ENCODE measurements at places on chromosomes 3 and 15.

DNA sequence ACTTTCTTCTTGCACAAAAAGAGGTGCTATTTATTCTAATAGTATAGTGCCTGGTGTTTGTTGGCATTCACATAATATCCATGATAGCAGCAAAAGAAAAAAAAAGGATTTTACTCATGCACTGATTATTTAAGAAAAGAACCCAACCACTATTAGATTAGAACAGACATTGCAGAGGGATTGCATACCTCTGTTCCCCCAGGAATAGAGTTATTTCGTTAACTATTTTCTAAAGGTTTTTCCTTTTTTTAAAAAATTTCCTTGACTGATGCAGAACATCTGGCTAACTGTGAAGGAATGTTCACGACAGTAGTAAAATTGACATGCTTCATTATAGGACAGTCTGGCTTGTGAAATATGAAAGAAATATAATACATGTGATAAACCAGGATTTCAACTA lies 136.6 kb upstream of the PTX3 start:
- no peak overlapping the region for H3K27ac ChIP-seq
- no peaks in the 10 kb centered on the region for H3K4me1 ChIP-seq
- no peak overlapping the region for H3K4me3 ChIP-seq

GRCh38 chr3:132236701-132237651 lies 80.2 kb upstream of the ACP3 start:
- H3K27ac ChIP-seq = no peak overlapping the region
- H3K36me3 ChIP-seq = no peaks in the 10 kb centered on the region
- DNase-seq = no peak
- H3K27me3 ChIP-seq = peaks cover 4% of the 10 kb centered on the region

- H3K4me1 ChIP-seq = peaks cover 14% of the 10 kb centered on the region
- no peak overlapping the region for H3K4me3 ChIP-seq
- H3K27me3 ChIP-seq = no peaks in the 10 kb centered on the region
- H3K27ac ChIP-seq = no peak overlapping the region
- H3K36me3 ChIP-seq = no peaks in the 10 kb centered on the region
These were observed 84.5 kb upstream of the HERC1 start for GRCh38 chr15:63918317-63918672.

GRCh38 chr3:118945834-118946233 lies 88.8 kb downstream of the IGSF11 start:
- no peak overlapping the region for H3K4me3 ChIP-seq
- H3K36me3 ChIP-seq = no peaks in the 10 kb centered on the region
- no peak overlapping the region for H3K27ac ChIP-seq
- no peak for DNase-seq
- H3K4me1 ChIP-seq = peaks cover 52% of the 10 kb centered on the region
- H3K27me3 ChIP-seq = no peaks in the 10 kb centered on the region

DNA sequence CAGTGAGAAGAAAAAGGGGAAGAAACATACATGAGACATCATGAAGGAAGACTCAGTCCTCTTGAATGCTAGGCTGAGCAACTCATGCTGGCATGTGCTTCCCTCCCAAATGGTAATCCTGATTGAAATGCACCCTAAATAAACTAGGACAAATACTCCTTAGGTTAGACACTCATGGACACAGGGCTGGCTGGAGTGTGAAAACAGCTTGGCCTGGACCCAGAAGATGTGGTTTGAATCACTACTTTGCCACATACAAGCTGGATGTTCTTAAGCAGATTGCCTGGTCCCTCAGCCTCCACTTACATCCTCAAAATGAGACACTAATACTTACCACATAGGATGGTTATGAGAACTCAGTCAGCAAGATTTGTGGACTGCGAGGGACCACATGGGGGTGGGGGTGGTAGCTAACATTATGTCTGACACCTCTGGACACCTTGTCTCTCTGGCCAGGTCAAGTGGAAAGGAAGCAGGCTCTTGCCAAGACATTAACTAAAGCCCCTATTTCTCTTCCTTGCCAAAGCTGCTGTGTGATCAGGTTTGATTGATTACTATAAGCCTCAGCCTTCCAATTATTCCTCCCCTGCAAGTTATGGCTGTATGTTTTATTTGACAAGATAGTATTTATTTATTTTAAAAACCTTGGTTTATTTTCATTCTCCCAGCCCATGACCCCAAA lies 138.9 kb upstream of the SLC7A14 start:
- H3K27ac ChIP-seq = no peak overlapping the region
- no peak overlapping the region for H3K4me3 ChIP-seq
- DNase-seq = no peak
- no peaks in the 10 kb centered on the region for H3K4me1 ChIP-seq
- H3K36me3 ChIP-seq = no peaks in the 10 kb centered on the region

DNA sequence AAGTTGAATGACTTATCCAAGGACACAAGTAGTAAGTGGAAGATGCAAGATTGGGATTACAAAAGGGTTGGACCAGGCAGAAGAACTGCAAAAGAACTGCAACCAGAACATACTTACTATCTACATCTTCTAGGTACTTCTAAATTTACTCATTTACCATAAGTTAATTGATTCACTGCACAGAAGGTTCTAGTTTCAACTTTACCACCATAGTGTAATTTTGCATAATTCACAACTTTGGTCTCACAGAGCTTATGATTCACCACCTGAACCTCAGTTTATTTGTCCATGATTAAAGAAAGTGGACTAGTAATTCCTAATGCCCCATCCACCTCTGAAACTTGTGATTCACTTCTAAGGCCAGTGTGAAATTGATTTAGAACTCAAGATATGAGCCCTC lies 236.8 kb upstream of the UBE2E2 start:
- no peak overlapping the region for H3K27ac ChIP-seq
- H3K4me3 ChIP-seq = no peak overlapping the region
- no peaks in the 10 kb centered on the region for H3K4me1 ChIP-seq

DNA sequence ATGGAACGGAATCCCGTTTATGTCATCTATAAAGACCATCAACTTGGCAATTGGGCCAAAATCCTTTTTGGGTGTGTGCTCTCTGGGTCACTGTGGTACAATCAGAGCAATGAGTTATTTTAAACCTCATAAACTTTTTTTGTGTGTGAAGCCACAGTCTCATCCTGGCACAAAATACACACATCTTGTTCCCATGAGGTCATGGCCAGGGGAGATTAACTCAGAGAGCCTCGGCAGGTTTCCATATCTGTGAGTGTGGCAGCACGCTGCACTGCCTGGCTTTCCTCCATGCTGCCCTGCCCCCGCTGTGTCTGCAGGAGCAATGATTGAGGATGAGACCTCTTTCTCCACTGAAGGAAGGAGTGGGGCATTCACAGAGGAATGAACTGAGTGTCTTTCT lies 54.0 kb upstream of the DLG1 start:
- no peak overlapping the region for H3K27ac ChIP-seq
- peaks cover 9% of the 10 kb centered on the region for H3K27me3 ChIP-seq
- DNase-seq = no peak
- no peaks in the 10 kb centered on the region for H3K4me1 ChIP-seq
- no peak overlapping the region for H3K4me3 ChIP-seq
- H3K36me3 ChIP-seq = no peaks in the 10 kb centered on the region

DNA sequence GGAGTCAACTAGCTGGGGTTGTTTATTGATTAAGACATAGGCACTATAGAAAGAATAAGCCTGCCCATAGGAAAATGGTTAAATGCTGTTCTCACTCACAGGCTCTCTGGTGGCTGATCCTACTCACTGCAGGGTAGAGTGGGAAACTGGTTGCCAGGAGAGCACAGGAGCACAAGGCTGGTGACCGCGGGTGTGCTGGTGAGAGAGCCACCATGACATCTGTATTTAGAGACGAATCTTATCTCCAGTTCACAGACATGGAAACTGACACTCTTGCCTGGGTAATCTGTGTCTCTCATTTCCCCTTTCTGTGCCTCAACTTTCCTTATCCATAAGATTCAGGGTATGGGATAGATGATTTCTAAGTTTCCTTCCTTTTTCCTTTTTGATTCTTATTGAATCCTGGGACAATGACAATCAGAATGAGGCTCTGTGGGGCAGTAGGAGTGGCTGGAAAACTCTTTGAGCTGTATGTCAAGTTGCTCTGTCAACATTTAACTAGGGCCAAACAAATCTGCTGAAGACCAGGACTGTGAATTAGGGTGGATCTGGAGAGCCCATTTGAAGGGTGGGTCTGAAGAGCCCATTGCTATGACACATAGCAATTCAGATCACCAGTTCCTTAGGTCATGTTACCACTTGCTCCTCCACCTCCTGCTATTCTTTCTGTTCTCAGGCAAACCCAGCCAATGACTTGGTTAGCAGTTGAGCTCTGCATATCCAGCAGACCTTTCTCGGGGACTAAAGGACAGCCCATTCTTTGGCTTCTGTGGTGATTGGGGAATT lies 286.1 kb upstream of the TBL1XR1 start:
- H3K27me3 ChIP-seq = no peaks in the 10 kb centered on the region
- no peak for DNase-seq
- no peak overlapping the region for H3K27ac ChIP-seq
- H3K4me3 ChIP-seq = no peak overlapping the region
- no peaks in the 10 kb centered on the region for H3K36me3 ChIP-seq

- no peak overlapping the region for H3K4me3 ChIP-seq
- peaks cover 30% of the 10 kb centered on the region for H3K27me3 ChIP-seq
- H3K4me1 ChIP-seq = no peaks in the 10 kb centered on the region
- no peak for DNase-seq
- H3K36me3 ChIP-seq = no peaks in the 10 kb centered on the region
These were observed 41.0 kb downstream of the AQP9 start for GRCh38 chr15:58179206-58179605.

GRCh38 chr3:119883461-119884160 lies 101.7 kb downstream of the NR1I2 start:
- peaks cover 41% of the 10 kb centered on the region for H3K36me3 ChIP-seq
- H3K4me3 ChIP-seq = no peak overlapping the region
- H3K27ac ChIP-seq = no peak overlapping the region
- DNase-seq = no peak
- H3K4me1 ChIP-seq = peaks cover 8% of the 10 kb centered on the region

DNA sequence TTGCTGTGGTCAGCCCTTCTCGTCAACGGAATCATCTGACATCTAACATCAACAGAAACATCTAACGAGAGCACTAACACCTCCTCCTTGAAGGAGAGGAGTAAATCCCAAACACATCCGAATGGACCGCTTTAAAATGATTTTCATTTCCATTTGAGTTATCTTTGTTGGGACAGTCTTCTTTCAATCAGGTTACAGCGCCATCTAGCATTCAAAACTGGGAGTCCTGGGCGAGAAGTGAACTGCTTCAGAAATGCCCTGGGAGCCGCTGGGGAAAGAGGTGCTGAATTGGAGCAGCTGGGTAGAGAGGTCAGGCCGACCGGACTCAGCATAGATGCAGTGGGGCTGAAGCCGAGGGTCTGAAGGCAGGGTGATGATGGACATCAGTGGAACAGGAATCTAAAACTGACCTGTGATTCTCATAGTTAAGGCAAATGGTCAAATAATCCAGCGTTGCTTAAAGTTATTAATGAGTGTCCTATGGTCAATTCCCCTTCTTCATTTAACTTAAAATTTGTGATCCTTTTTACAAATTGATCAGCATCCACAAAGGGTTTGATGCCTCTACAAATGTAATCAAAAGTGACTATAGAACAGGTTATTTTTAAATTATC lies 170.0 kb upstream of the NDN start:
- no peaks in the 10 kb centered on the region for H3K36me3 ChIP-seq
- H3K27ac ChIP-seq = no peak overlapping the region
- no peak overlapping the region for H3K4me3 ChIP-seq
- no peak for DNase-seq

- no peak overlapping the region for H3K27ac ChIP-seq
- peaks cover 32% of the 10 kb centered on the region for H3K4me1 ChIP-seq
- DNase-seq = no peak
- H3K36me3 ChIP-seq = no peaks in the 10 kb centered on the region
These were observed 4.4 kb upstream of the DLG1 start for GRCh38 chr3:197302696-197303341.

- no peak overlapping the region for H3K27ac ChIP-seq
- H3K4me1 ChIP-seq = peaks cover 14% of the 10 kb centered on the region
- H3K27me3 ChIP-seq = no peaks in the 10 kb centered on the region
- no peak for DNase-seq
- H3K36me3 ChIP-seq = no peaks in the 10 kb centered on the region
These were observed 62.8 kb downstream of the XXYLT1 start for GRCh38 chr3:195208183-195208582.

GRCh38 chr3:58609990-58610389 lies 32.8 kb upstream of the FAM107A start:
- no peaks in the 10 kb centered on the region for H3K36me3 ChIP-seq
- DNase-seq = no peak
- no peak overlapping the region for H3K4me3 ChIP-seq
- no peak overlapping the region for H3K27ac ChIP-seq
- H3K27me3 ChIP-seq = peaks cover 10% of the 10 kb centered on the region

DNA sequence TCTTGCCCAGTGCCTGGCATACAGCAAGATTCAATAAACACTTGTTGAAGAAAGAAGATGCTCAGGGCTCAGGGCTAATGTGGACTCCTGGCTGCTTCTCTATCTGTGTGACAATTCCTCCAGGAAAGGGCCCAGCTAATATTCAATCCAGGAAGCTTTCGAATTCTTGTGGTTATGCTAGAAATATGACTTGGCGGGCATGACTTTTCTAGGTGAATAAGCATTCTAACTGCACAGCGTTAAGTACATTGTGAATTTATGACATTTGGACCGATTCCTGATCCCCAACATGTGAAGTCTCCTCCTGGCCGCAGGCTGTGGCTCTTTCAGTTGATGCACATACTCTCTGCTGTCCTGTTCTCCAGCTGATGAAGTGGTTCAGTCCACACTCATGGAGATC lies 117.0 kb downstream of the IMPG2 start:
- no peak overlapping the region for H3K27ac ChIP-seq
- no peaks in the 10 kb centered on the region for H3K4me1 ChIP-seq
- peaks cover 24% of the 10 kb centered on the region for H3K27me3 ChIP-seq
- H3K4me3 ChIP-seq = no peak overlapping the region
- H3K36me3 ChIP-seq = no peaks in the 10 kb centered on the region
- DNase-seq = no peak

- H3K4me3 ChIP-seq = no peak overlapping the region
- peaks cover 7% of the 10 kb centered on the region for H3K36me3 ChIP-seq
- DNase-seq = no peak
- H3K27me3 ChIP-seq = no peaks in the 10 kb centered on the region
These were observed 237.0 kb downstream of the LPP start for GRCh38 chr3:188390775-188391443.

GRCh38 chr3:165128544-165128943 lies 50.2 kb upstream of the SI start:
- no peaks in the 10 kb centered on the region for H3K27me3 ChIP-seq
- DNase-seq = no peak

GRCh38 chr3:70112751-70113150 lies 113.2 kb downstream of the SAMMSON start:
- no peak overlapping the region for H3K4me3 ChIP-seq
- H3K36me3 ChIP-seq = no peaks in the 10 kb centered on the region
- no peak for DNase-seq
- no peak overlapping the region for H3K27ac ChIP-seq

- peak overlapping the region; percentile 60 for H3K4me3 ChIP-seq
- no peak for DNase-seq
- peaks cover 94% of the 10 kb centered on the region for H3K4me1 ChIP-seq
- H3K36me3 ChIP-seq = peaks cover 21% of the 10 kb centered on the region
- H3K27ac ChIP-seq = peak overlapping the region; percentile 93
These were observed 141.4 kb downstream of the FOXP1 start for GRCh38 chr3:71441925-71442651.
